ENCODE measurements at places on chromosomes 2 and 18.

DNA sequence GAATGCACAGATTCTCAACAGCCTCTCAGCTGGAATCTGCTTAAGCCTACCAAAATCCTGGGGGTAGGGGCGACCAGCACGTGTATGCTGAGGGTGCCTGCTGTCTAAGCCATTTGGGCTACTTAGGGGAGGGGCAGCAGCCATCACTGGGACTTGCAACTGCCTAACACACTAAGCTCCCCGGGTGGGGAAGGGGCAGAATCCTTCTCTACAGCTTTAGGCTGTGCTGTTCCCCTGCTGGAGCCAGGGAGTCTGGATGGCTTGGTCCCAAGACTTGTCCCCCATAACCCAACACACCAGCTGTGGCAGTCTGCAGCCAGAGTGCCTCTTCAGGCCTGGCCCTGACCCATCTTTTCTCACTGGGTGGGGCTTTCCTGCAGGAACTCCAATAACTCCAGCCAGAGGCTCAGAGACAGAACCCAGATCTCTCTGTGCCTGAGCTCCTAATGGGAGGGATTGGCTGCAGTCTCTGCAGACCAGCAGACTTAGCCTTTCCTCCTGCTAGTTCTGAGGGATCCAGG is 305.4 kb upstream of the RND3 start:
- no peak for DNase-seq

GRCh38 chr2:100676346-100676745 is 113.6 kb downstream of the PDCL3 start:
- DNase-seq, result no peak

DNA sequence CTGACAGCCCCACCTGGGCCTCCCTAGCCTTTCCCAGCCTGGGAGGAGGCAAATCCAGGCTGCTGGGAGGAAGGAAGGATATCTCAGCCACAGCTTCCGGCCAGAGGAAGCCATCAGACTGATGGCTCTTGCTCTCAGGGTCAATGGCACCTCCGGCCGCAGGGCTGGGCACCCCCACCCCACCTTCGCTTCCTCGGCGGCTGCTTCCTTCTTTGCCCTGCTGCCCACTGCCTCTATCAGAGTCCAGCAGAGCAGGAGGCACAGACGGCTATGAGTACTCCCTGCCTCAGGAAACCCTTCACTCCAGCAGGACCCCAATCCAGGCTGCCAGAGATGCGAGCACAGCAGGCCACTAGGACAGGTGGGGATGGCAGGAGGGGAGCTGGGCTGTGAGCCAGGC is 3.3 kb downstream of the SEMA4C start:
- no peak for DNase-seq

DNA sequence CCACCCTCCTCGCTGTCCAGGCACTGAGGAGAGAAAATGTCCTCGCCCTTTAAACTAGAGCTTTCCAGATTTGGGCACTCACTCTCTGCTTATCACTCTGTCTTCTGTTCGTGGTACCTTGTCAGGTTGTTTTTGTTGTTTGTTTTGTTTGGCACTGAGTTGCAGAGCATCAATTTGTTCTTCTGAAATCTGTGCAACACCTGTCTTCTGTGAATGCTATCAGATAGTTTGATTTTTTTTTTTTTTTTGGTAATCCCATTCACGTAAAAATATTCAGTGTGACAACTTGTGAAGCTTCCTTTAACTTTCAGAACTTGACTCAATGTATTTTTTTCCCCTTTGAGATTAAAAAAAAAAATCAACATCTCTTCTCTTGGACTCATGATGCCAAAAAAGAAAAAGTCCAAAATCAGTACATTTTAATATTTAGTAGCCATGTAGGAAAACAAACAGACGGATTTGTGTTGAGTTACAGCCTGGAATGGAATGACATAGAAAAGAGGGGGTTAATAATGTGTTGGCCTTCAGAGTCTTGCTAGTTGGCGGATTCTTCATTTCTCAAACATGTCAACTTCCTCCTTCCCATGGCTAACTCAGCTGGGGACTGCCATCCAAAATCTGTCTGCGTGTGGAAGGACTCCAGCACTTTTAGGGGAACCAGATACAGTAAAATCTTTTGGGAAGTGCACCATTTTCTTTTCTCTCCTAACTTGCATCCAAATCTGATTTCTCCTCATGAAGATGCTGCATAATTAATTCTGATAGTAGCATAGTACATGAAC is 1.6 kb downstream of the TMEM178A start:
- DNase-seq, result no peak

DNA sequence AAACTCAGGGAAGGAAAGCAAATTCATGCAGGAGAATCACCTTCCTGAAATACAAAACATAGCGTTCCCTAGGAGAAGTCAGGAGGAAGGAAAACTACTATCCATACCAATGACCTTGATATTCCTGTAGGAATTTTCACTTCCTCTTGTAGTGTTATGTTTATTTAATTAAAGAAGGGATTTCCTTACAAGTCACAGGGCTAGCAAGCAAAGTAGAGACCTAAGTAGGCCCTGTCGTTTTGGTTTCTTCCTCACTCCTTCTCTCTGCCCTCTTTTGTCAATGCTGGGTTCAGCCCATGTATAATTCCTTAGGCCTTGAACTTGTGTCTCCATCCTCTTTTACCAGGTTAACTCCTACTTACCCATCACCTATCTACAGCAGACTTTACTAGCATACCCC is 435.2 kb upstream of the LRATD1 start:
- no peak for DNase-seq

- no peak for DNase-seq
These were observed 100.2 kb downstream of the TNS1 start for GRCh38 chr2:217902379-217903141.

GRCh38 chr2:33205693-33206434 is 259.1 kb downstream of the LTBP1 start:
- no peak for DNase-seq

DNA sequence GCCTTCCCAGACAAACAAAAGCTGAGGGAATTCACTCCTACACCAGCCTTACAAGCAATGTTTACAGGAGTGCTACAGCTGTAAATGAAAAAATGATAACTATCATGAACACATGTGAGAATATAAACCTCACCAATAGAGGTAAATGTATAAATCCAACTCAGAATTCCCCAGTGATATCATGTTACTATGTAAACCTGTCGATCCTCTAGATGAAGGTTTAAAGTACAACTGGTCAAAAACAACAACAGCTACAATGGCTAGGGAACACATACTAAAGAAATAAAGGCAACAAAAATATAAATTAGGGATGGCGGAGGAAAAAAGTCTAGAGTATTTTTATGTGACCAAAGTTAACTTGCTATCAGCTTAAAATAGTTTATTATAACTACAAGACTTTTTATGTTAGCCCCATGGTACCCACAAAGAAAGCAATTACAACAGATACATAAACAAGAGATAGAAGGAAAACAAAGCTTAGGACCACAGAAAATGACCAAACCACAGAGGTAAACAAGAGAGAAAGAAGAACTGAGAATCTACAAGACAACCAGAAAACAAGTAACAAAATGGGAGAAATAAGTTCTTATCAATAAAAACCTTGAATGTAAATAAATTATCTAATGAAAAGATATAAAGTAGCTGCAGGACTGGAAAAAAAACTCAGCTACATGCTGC is 8.3 kb downstream of the CERKL start:
- no peak for DNase-seq

- DNase-seq, result no peak
These were observed 340.7 kb downstream of the LPIN1 start for GRCh38 chr2:12087175-12087574.
